ENCODE measurements at places on chromosomes 1 and 21. TPM values are rescaled to one million over a fixed set of nuclear protein-coding genes. Genes with fewer than 3 reads are reported as not detected.

Gene ADGRL2
- not detected for total RNA-seq

Gene FALEC
- not detected for total RNA-seq

Gene STUM
- total RNA-seq: not detected

Gene LCE1D
- total RNA-seq: not detected

- DNase-seq: no peak
Observed at GRCh38 chr1:183105449-183105848, 80.6 kb upstream of the LAMC2 start.

DNA sequence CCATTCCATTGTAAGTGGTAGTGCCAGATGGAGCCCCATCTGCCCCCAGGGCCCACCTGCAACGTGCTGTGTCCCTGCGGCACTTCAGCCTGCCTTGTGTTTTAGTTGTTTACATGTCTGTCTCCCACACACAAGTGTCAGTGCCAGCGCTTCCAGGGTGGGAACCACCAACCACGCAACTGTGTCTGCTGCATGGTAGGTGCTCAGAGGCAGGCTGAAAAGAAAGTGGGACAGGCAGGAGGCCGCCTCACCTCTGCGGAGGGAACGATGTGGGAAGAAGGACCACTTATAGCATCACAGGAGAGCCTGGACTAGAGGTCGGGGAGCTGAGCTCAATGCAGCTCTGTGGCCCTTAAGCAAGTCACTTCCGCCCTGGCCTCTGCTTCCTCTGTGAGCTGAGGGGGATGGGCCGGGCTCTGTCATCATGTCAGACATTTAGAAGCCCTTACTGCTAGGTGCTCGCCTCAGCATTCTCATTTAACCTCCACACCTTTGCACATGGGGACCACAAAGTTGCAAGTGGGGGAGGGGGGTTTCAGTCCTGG, 17.9 kb downstream of the SLC9A1 start:
- DNase-seq: peak; percentile 76

GRCh38 chr1:55823541-55824250, 608.5 kb upstream of the USP24 start:
- DNase-seq: no peak

DNA sequence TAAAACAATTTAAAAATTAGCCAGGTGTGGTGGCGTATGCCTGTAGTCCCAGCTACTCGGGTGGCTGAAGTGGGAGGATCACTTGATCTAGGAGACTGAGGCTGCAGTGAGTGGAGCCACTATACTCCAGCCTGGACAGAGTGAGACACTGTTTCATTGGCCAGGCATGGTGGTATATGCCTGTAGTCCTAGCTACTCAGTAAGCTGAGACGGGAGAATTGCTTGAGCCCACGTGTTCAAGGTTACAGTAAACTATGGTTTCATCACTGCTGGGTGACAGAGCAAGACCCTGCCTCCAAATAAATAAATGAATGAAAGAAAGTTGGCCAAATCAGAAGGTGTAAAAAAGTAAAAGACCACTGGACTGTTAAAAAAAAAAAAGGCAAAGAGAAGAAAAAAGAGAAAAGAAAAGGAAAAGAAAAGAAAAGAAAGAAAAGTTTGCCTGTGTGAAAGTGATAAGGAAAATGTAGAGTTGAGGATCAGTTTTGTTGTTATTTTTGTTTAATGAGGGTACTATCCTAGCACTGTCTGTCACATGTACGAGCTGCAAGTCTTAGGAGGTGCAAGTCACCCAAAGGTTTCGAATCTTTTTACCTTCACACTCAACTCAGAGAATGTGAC, 52.3 kb downstream of the LUZP1 start:
- no peak for DNase-seq

DNA sequence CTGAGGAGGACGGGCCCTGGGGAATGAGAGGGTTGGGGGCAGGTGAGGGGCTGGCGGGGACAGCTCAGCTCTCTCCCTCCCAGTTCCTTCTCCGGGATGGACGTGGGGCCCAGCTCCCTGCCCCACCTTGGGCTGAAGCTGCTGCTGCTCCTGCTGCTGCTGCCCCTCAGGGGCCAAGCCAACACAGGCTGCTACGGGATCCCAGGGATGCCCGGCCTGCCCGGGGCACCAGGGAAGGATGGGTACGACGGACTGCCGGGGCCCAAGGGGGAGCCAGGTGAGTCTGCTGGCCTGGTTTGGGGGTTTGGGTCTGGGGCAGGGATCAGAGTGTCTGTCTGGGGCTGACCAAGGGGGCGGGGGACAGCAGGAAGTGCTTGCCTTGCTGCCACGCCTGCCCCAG, 495 bp downstream of the C1QC start:
- no peak for DNase-seq

DNA sequence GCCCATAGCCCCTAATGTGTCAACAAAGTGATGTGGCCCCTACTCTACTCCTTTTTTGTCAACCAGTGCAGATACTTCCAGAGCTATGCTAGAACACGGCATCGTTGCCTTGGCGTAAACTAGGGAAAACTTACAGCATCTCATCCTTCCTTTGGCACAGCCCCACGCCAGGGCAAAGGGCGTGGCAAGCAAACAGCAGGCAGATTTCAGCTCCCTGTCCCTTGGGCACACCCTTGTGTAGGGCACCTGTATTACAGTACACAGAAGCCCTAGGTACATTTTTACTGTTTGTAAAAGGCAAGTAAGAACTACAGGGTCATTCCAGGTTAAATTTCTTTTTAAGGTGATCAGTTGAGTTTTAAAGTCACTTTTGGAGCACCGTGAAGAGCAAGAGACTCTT, 29.3 kb downstream of the PRDX6 start:
- no peak for DNase-seq

DNA sequence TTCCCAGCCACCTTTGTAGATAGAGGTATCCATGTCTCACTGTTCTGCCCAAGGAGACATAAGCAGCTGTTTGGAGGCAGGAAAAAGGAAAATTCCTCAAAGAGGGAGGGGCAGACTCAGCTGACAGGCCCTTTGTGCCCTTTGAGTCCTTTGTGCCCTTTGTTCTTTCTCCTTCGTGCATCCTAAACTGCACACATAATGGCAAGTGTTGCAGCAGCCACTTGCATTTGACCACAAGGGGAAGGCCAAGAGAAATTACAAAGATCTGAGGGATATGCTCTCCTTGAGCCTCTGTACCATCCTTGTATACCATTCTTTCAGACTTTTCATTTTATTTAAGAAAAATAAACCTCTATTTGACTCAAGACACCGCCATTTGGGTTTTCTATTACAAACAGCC, 71.8 kb upstream of the PKN2 start:
- DNase-seq: no peak
